HFFc6 (cell line): ENCODE measurements at places on chromosomes 7 and 10. TPM values are rescaled to one million over a fixed set of nuclear protein-coding genes. Genes with fewer than 3 reads are reported as not detected.

Gene ECHDC3
- 0.10 to 1.1 TPM (median 0.92 TPM) in 3 replicates for total RNA-seq

Gene EBLN1
- total RNA-seq: not detected in 2 replicates

Gene SFXN2
- 2.8 to 4.3 TPM (median 3.3 TPM) in 3 replicates for total RNA-seq

Gene GPR26
- total RNA-seq: not detected in 2 replicates

Gene EEF1AKMT2
- total RNA-seq: 16.5 and 19.5 TPM in 2 replicates

Gene ADRA2A
- not detected in 2 replicates for total RNA-seq

Gene ZNF398
- total RNA-seq: 11.8 and 12.1 TPM in 2 replicates

Gene DNA2
- 4.9 to 9.8 TPM (median 7.2 TPM) in 3 replicates for total RNA-seq

Gene IFIT1B
- total RNA-seq: not detected in 3 replicates

Gene TSPAN14
- 75.7 to 105 TPM (median 96.2 TPM) in 3 replicates for total RNA-seq

Gene AP5Z1
- 40.1 to 46.3 TPM (median 42.7 TPM) in 3 replicates for total RNA-seq

Gene CPXM2
- not detected in 2 replicates for total RNA-seq

Gene NME8
- total RNA-seq: not detected in 3 replicates
